ENCODE measurements at places on chromosomes 6 and 20. TPM values are rescaled to one million over a fixed set of nuclear protein-coding genes. Genes with fewer than 3 reads are reported as not detected.

GRCh38 chr6:158321960-158322359 is 9.7 kb downstream of the TULP4 start:
- no peaks in the 10 kb centered on the region for H3K27me3 ChIP-seq
- H3K27ac ChIP-seq = no peak overlapping the region
- DNase-seq = no peak
- no peak overlapping the region for H3K4me3 ChIP-seq
- no peaks in the 10 kb centered on the region for H3K4me1 ChIP-seq

DNA sequence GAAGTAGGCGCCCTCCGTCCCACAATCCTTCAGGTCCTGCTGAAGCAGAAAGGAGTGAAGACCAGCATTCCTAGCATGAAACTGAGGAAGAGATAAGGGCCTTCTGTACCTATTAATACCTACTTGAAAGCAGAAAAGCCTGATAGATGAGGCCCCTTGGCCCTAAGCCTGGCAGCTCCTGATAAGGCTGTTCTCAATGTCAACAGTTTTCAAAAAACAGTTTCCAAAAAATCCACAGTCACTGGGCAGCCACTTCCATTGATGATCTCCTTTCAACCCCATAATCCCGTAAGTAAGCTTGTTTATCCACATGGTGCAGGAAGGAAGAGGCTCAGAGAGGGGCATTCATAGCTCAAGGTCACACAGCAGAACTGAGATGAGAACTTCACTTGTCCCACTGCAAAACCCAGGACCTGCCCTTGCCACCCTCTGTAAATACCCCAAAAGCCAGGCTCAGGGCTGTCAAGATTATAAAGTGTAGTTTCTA is 2.8 kb upstream of the E2F1 start:
- no peaks in the 10 kb centered on the region for H3K27me3 ChIP-seq
- no peak for DNase-seq
- peaks cover 32% of the 10 kb centered on the region for H3K4me1 ChIP-seq
- peak overlapping the region; percentile 30 for H3K27ac ChIP-seq
- H3K4me3 ChIP-seq = no peak overlapping the region
- no peaks in the 10 kb centered on the region for H3K36me3 ChIP-seq

GRCh38 chr6:106398621-106399020 is 38.1 kb downstream of the CRYBG1 start:
- no peaks in the 10 kb centered on the region for H3K36me3 ChIP-seq
- peaks cover 30% of the 10 kb centered on the region for H3K27me3 ChIP-seq
- H3K27ac ChIP-seq = no peak overlapping the region

- no peaks in the 10 kb centered on the region for H3K4me1 ChIP-seq
- peaks cover 10% of the 10 kb centered on the region for H3K27me3 ChIP-seq
- DNase-seq = no peak
- H3K4me3 ChIP-seq = no peak overlapping the region
- no peaks in the 10 kb centered on the region for H3K36me3 ChIP-seq
Observed at GRCh38 chr6:101403216-101403945, 9.9 kb downstream of the GRIK2 start.

DNA sequence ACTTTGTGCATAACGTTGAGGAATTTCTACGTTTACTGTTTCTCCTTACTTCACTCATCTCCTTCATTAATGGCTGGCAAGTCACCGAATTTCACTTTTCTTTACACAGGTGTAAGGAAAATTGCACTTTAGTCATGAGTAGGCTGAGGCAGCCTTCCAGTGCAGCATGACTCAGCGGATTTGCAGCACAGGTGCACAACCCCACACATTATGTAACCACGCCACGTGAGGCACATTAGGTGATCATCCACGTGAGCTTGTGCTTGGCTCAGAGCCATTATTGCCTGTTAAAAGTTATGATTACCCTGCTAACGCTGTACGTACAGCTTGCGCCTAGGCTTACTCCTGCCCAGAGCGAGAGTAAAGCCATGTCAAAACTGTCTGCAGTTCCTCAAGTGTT is 158.8 kb downstream of the NKAIN2 start:
- peak; percentile 28 for DNase-seq
- H3K27ac ChIP-seq = no peak overlapping the region
- no peaks in the 10 kb centered on the region for H3K4me1 ChIP-seq
- H3K4me3 ChIP-seq = no peak overlapping the region
- H3K27me3 ChIP-seq = no peaks in the 10 kb centered on the region

DNA sequence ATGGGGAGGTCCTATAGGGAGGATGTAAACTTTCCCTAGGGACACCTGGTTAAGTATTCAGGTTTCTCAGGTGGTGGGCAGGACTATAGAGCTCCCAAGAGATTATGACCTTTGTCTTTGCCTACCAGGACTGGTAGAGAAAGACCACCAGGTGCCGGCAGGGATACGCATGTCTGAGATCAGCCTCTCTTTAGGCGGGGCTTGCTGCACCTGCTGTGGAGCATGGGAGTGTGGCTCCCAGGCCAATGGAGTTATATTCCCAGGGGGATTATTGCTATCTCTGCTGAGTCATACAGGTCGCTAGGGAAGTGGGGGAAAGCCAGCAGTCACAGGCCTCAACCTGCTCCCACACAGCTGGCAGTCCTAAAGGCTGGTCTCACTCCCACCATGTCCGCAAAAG is 280.5 kb upstream of the MMS22L start:
- no peak overlapping the region for H3K4me3 ChIP-seq
- no peak overlapping the region for H3K27ac ChIP-seq
- H3K4me1 ChIP-seq = no peaks in the 10 kb centered on the region

DNA sequence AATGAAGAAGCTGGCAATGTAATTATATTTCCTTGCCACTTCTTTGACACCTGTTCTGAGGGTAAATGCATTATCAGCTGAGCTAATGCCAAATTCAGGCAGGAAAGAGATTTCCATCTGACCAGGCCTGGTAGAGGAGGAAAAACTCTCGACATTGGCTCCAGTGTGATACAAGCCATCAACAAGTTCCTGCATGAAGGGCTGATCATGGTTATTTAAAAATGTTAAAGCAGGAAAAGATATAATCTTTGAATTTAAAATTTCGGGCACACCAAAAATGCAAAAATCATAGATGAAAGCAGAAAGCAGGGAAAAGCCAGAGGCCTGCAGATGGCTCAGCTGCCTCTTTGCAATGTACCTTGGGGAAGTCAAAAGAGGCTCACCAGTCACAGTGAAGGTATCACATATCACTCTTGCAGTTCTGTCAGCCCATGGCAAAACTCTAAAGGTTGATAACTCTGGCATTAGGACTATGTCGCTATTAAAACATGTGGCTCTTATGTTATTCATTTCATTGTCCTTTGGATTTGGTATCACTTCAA is 39.1 kb downstream of the LGSN start:
- H3K36me3 ChIP-seq = no peaks in the 10 kb centered on the region
- no peak overlapping the region for H3K27ac ChIP-seq
- DNase-seq = no peak
- no peaks in the 10 kb centered on the region for H3K27me3 ChIP-seq
- no peak overlapping the region for H3K4me3 ChIP-seq

- no peak for DNase-seq
- H3K4me1 ChIP-seq = no peaks in the 10 kb centered on the region
- H3K4me3 ChIP-seq = no peak overlapping the region
Observed at GRCh38 chr6:3408665-3409064, 48.2 kb downstream of the SLC22A23 start.

- no peak overlapping the region for H3K27ac ChIP-seq
- no peaks in the 10 kb centered on the region for H3K4me1 ChIP-seq
- H3K36me3 ChIP-seq = no peaks in the 10 kb centered on the region
- H3K4me3 ChIP-seq = no peak overlapping the region
- H3K27me3 ChIP-seq = no peaks in the 10 kb centered on the region
Observed at GRCh38 chr6:147046141-147046877, 157.9 kb upstream of the STXBP5 start.

DNA sequence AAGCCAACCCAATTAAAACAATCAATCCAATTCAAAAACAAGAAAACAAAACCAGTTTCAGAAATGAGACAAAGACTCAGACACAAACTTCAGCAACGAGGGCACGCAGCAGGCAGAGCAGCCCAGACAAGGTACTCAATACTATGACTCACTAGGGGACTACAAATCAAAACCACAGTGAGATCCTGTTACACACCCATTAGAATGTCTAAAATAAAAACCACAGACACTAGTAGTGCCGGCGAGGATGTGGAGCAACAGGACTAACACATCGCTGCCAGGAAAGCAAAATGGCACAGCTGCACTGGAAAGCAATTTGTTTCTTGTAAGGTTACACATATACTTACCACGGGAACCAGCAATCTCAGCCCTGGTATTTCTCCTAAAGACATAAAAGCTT is 28.4 kb upstream of the MAS1L start:
- H3K4me3 ChIP-seq = no peak overlapping the region
- H3K27ac ChIP-seq = no peak overlapping the region
- H3K27me3 ChIP-seq = no peaks in the 10 kb centered on the region
- H3K36me3 ChIP-seq = no peaks in the 10 kb centered on the region
- DNase-seq = no peak
- H3K4me1 ChIP-seq = no peaks in the 10 kb centered on the region

- no peak for DNase-seq
- no peak overlapping the region for H3K4me3 ChIP-seq
- no peaks in the 10 kb centered on the region for H3K27me3 ChIP-seq
- no peak overlapping the region for H3K27ac ChIP-seq
- H3K36me3 ChIP-seq = no peaks in the 10 kb centered on the region
- H3K4me1 ChIP-seq = peaks cover 4% of the 10 kb centered on the region
Observed at GRCh38 chr6:89033461-89033860, 47.1 kb upstream of the PNRC1 start.

DNA sequence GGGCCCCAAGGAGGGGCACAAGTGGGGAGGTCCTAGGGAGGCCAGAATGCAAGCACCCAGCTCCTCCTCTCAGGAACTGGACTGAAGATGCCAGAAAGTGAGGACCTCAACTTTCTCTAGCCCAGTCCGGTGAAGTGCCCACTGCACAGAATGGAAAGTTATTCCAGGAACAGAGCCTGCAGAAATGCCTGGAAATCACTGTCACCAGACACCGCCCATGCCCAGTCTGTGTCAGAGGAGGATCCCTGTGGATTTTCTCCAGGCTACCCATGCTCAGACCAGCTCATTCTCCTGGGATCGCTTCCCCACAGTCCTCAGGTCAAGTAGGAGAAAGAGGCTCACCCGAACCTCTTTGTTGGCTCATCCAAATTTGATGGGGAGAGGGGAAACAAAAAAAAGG is 6.5 kb downstream of the PRPH2 start:
- no peaks in the 10 kb centered on the region for H3K36me3 ChIP-seq
- H3K4me1 ChIP-seq = no peaks in the 10 kb centered on the region
- no peak for DNase-seq
- H3K4me3 ChIP-seq = no peak overlapping the region

DNA sequence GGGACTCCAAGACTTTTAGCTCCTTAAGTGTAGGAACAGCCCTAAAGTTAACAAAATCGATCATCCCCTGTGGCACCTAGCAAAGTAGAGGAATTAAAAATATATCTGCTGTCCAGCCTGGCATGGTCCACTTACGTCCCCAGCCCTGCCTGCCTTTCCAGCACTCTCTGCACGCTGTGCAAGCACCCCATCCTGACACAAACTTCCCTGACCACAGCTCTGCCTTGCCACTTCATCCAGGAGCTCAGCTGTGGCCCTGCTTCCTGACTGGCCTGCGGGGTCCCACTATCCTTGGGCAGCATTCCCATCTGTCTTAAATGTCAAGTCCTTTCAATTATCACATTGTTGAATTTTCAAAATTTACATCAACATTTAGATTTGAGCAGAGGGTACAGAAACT is 39.0 kb downstream of the BLOC1S5 start:
- H3K4me1 ChIP-seq = peaks cover 24% of the 10 kb centered on the region

DNA sequence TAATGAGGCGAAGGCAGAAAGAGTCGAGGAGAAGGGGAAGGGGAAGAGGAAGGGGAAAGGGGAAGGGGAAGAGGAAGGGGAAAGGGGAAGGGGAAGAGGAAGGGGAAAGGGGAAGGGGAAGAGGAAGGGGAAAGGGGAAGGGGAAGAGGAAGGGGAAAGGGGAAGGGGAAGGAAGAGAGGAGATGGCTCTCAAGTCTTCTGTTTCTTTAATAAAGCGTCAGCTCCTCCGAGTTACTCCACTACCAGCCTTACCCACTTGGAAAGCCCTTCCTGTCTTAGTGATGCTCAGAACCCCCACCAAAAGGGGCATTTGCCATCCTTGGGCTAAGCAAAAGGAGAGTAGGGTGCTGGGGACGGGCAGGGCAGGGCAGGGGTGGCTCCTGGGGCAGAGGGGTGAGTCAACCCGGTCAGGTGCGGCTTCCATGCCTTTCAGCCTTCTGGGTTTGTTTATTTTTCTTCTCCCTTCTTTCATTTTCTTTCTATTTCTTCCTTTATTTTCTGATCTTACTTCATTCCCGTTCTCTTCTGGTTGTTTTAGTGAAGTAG is 476 bp upstream of the CLIC5 start:
- H3K27me3 ChIP-seq = no peaks in the 10 kb centered on the region
- no peaks in the 10 kb centered on the region for H3K4me1 ChIP-seq
- H3K36me3 ChIP-seq = no peaks in the 10 kb centered on the region

DNA sequence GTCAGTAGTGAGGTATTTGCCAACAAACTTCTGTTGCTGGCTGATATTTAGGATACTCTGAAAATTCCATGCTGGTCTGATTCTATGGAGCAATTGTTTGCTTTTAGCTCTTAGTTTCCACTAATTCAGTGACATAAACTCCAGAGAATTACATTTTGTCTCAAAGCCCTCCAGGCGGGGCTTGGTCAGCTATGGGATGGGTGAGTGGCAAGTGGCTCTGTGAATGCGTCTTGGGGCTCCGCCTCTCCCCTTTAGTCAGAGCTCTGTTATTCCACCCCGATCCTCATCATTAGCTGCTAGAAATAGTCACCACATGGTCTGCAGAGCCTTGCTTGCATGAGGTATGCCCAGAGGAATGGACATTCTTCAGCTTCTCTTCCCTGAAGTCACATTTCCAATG is 540.6 kb downstream of the QKI start:
- peaks cover 6% of the 10 kb centered on the region for H3K4me1 ChIP-seq
- DNase-seq = no peak
- H3K27ac ChIP-seq = no peak overlapping the region
- no peaks in the 10 kb centered on the region for H3K36me3 ChIP-seq
- H3K27me3 ChIP-seq = no peaks in the 10 kb centered on the region

GRCh38 chr20:21202259-21202658 is 76.4 kb downstream of the KIZ start:
- H3K36me3 ChIP-seq = no peaks in the 10 kb centered on the region
- no peak for DNase-seq
- H3K27me3 ChIP-seq = no peaks in the 10 kb centered on the region
- no peak overlapping the region for H3K27ac ChIP-seq
- no peak overlapping the region for H3K4me3 ChIP-seq
- no peaks in the 10 kb centered on the region for H3K4me1 ChIP-seq

DNA sequence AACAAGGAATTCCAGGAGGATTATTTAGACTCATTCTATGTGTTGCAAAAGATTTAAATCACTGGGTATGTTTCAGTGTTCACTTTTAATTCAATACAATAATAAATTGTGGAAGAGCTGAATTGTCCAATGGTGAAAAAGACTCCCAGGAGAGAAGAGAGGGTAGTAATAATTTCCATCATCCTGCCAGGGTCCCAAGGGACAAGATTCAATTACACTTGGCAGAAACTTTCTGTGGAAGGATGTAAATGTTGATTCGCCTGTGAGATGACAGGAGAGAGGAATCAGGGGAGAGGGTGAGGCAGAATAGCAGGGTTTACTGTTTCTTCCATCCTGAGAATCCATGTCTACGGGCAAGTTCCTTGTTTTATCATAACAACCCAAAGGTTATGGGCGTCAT is 342.7 kb downstream of the ESR1 start:
- DNase-seq = no peak
- H3K4me1 ChIP-seq = no peaks in the 10 kb centered on the region
- H3K36me3 ChIP-seq = peaks cover 100% of the 10 kb centered on the region
- H3K27me3 ChIP-seq = no peaks in the 10 kb centered on the region

Gene C6orf141
- total RNA-seq = 0.51 TPM

Gene CLPSL1
- total RNA-seq = not detected

Gene DEFB116
- not detected for total RNA-seq

Gene ZNF217
- total RNA-seq = 6.8 TPM

Gene COL19A1
- total RNA-seq = 1.9 TPM

Gene MUCL3
- total RNA-seq = not detected

Gene CDSN
- not detected for total RNA-seq

Gene CST4
- not detected for total RNA-seq

Gene BCAS1
- not detected for total RNA-seq

All from heart left ventricle (tissue), 16 donors.